A673 (cell line): ENCODE measurements at places on chromosomes 4 and X. TPM values are rescaled to one million over a fixed set of nuclear protein-coding genes. Genes with fewer than 3 reads are reported as not detected.

The MAGEB17 gene
- total RNA-seq, result 0.28 TPM in 1 of 2 replicates, not detected in the other

The SATL1 gene
- 0.13 and 0.24 TPM in 2 replicates for total RNA-seq

- DNase-seq, result no peak
These were observed 223.8 kb upstream of the ZCCHC13 start for GRCh38 chrX:74080165-74080564.

- peak; percentile 70 for DNase-seq
These were observed 10.4 kb downstream of the OGT start for GRCh38 chrX:71543316-71543715.

- DNase-seq, result no peak
These were observed 51.9 kb upstream of the DCTD start for GRCh38 chr4:182968917-182969650.

DNA sequence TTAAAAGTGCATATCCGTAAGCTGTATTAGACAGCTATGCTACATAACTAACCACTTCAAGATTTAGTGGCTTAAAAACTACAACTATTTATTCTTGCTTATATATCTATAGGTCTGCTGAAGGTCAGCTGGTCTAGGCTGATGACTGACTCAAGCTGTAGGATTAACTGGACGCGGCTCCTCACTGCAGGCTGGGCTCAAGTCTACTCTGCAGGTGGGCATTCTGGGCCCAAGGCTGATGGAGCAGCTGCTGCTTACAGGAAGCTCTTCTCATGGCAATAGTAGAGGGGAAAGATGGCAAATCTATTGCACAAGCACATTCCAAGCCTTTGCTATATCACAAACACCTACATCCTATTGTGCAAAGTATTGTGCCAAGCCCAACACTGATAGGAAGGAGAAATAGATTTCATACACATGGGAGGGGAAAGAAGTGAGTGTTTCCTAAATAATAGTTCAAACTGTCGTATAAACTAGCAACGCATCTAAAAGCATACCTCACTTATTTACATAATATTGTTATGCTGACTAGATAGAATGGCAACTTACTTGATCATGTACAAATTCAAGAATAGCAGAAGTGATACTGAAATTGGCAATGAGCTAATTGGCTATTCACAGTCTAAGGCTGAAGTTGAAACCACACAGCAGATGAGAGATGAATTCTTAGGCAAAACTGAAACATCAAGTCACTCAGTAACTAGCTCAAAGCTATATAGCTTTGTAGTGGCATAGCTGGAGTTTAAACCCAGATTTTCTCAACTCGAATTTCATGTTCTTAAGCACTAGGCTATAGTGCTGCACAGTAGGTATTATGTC is 263.8 kb downstream of the NKX6-1 start:
- DNase-seq, result no peak

DNA sequence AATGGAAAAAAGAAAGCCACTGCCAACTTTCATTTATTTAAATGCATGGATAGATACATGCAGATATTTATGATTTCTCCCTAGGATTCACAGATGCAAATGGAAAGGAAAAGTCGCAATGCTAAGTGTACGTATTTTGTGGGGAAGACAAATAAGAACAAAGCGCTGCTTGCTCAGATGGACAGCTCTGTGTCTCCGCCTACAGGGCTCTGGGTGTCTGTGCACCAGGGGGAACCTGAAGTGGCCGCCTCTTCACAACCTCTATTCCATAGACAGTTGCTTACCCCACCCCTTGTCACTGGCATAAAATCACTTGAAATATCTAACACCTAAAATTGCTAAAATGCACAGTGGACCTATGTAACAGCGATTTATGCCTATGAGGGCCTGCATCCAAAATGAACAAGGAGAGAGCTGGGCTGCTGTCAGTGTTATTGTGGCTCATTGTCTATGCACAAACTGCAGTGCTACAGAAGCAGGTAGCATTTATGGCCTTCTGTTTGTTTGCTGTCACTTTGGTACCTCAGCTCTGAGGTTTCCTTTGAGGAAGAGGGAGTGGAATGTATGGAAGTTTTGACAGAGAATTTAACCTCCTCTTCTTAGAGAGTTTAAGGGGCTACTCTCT is 58.6 kb upstream of the PAGE1 start:
- peak; percentile 57 for DNase-seq
